SJSA1 (cell line): ENCODE measurements at places on chromosomes 6 and 20. TPM values are rescaled to one million over a fixed set of nuclear protein-coding genes. Genes with fewer than 3 reads are reported as not detected.

- DNase-seq, result peak; percentile 68
Measured at GRCh38 chr6:166515072-166515810, 71.2 kb downstream of the RAMACL start.

- no peak for DNase-seq
Measured at GRCh38 chr6:166911248-166911677, 45.1 kb downstream of the RNASET2 start.

COL9A1 gene
- not detected in 2 replicates for total RNA-seq

DNA sequence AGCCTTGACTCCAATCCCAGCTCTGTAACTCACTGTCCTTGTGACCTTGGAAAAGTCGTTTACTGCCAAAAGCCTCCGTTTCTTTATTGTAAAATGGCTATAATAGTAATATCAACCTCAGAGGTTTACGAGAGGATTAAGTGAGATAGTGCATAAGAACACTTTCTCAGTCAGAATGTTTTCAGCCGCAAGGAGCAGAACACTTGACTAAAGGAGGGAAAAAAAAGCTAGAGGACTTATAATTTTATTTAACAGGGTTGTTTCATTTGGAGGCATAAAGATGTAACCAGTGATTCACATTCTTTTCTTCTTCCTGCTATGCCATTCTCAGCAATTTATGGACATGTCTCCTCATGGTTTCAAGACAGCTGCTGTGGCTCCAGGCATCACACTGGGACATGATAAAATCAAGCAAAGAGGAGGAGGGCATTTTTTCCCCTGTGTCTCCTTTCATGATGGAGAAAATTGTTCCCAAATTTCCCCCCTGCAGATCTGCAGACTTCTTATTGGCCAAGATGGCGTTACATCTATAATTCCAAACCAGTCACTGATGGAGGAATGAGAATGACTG, 143.0 kb upstream of the PTPN1 start:
- no peak for DNase-seq

DNA sequence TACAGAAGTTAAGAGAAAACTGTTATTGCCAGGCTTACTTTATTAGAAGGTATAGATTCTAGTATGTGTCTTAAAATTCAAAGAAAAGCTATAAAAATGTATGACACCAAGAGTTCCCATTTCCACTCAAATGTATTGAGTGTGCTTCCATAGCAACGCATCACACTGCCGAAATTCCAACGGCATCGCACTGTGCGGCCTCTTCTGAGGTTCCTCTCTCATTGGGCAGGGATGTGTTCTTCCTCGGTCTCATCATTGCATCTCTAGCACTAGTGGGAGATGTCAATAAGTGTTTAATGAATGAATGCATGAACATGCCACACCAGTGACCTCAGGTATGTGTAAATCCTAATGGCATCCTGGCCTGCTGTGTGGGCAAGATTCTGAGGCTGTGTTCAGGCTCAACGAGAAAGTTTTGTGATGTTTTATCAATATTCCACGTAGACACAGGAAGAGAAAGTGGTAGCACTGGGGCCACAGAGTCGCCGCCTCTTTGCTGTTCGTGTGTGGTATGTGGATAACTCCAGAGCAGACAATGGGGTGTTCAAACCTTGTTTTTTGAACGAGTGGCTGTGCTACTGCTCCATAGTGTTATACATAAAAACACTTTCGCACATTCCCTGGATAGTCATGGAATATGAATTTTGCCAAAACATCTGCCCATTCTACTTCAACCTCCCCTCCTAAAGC, 171.6 kb downstream of the ADGB start:
- DNase-seq, result no peak

DNA sequence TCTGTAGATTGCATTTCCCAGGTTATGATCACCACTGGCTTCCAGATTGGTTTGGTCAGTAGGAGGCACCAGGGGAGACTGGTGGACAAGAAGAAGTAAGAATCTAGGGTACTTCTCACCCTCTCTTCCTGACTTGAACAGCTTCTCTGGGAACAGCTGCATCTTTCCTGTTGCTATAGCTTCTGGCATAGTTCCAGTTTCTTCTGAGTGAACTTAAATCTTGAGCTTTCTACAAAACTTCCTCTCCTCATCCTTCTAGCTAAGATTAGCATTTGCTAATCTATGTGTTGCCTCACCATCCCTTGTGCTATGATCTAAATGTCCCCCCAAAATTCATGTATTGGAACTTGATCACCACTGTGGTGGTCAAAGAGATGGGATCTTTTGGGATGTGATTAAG, 724.6 kb downstream of the UTRN start:
- no peak for DNase-seq

- DNase-seq, result peak; percentile 75
Measured at GRCh38 chr6:30720738-30721197, 616 bp downstream of the TUBB start.

DNA sequence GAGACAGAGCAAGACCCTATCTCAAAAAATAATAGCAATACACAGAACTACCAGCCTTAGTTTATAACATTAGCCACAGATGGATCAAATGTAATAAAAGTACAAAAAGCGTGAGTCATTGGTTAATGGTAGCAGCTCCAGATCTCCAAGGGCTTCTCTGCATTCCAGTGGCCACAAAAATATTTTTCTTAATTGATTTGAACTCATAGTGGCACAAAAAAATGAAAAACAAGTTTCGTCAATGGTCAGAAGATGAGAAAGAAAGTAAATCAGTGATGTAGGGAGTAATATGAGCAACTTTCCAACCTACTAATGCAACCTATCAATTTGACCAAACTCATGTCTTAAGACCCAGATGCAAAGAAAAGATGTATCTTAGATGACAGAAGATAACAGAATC, 79.6 kb downstream of the CEP57L1 start:
- DNase-seq, result no peak
